ENCODE measurements at places on chromosomes 12 and 14.

GRCh38 chr14:57749267-57749666 lies 116.6 kb downstream of the SLC35F4 start:
- DNase-seq: no peak

DNA sequence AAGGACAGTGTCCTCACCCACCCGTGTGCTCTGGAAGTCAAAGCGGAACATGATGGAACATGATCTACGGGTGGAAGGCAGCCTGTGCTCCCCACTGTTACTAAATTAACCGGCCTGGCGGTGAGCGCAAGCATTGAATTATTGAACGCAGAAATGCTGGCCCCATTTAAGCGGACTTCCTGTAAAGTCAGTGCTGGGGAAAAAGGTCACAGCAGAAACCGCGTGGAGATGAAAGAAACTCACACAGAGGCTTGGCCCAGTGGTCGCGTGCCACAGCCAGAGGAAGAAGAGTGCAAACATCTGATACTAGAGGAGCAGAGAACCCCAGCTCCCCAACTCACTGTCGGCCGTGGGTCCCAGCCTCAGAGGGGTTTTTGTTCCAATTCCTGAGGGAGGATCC lies 321.2 kb downstream of the ADGRD1 start:
- no peak for DNase-seq

GRCh38 chr14:28344381-28344780 lies 422.2 kb upstream of the FOXG1 start:
- DNase-seq: no peak

DNA sequence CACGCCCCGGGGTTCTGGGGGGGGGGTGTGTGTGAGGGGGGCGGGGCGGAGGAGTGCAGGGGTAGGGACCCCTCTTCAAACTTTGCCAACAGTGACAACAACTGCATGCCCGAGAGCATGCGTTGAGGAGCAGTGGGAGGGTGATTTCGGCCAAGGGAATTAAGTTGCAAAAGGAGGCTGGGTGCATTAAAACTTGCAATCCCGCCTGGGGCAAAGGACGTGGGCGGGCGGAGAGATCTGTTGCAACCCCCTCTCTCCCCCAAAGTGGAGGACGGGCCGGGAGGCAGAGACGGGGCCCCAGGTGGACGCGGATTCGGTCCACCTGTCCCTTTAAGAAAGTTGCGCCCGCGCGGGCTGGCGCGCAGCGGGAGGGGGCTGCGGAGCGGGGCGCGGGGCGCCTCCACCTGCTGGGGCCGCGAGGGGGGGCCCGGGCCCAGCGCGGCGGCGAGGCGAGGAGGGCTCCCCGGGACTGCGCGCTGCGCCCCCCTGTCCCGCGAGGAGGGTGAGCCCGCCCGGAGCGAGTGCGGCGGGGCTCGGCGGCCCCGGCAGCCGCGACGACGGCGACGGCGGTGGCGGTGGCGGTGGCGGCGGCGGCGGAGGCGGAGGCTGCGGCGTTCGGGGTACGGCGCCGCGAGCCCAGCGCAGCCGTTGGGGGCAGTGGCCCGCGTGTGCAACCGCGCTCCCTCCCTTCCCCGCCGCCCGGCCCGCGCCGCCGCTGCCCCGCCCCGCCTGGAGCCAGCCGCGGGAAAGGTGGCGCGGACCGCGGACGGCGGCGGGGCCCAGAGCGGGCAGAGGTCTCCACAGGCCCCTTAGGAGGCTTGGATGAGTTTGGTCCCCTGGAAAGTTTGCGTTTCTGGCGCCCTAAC lies 530 bp upstream of the FOXN4 start:
- no peak for DNase-seq

DNA sequence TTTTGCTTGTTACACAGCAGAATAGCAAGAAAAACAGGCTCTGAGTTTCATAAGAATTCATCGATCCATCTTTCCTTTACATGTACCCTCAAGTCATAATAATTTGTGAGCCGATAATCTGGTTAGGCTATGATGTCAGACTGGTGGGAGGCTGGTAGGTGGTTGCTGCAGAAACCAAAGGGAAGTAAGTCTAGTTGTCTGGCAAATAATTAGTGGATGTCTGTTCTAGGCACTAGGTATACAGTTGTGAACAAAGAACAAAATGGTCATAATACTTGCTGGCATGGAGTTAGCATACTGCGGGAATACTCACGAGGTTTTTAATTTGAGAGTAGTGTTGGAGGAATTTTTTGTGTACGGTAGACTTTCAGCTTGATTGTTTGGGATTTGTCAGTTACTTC lies 8.8 kb downstream of the SUSD6 start:
- no peak for DNase-seq

GRCh38 chr12:6528539-6529235 lies 5.6 kb upstream of the GAPDH start:
- no peak for DNase-seq

GRCh38 chr14:42565556-42565955 lies 958.9 kb downstream of the LRFN5 start:
- DNase-seq: no peak

DNA sequence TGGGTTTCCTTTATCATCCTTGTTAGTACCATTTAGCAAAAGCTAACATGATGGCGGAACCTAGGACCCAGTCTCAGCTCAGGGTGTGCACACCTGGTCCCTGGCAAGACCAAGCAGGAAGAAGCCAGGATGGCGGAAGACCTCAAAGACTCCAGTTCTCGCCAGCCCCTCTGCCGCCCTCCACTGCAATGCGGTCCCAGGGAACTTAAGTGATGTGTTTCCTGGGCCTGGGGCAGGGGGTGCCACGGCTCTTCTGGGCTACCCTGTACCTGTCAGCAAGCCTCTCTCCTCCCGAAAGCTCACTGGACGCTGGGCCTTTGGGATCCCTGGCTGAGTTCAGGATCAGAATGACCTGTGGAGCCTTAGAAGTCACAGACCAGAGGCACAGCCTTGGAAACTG lies 71.3 kb downstream of the FBXL14 start:
- no peak for DNase-seq

DNA sequence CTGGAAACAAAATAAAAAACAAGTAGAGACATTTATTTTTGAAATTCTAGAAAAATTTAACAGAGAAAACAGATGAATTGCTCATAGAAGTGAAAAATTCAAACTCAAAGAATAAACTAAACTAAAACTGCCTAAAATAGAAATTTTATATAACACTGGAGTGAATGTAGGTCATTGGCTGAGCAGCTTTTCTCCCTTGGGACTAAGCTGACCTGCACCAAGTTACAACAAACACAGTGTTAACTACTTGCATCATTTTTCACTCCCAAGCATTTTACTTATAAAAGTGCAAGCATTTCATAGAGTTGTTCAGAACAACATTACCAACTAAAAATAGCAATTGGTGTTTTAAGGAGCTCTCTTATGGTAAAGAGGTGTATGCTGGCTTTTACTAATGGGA lies 298.1 kb downstream of the MED13L start:
- DNase-seq: no peak

- no peak for DNase-seq
These were observed 242.5 kb downstream of the ADGRD1 start for GRCh38 chr12:131196220-131196619.

- no peak for DNase-seq
These were observed 99.4 kb upstream of the PARP11 start for GRCh38 chr12:3972576-3972975.

GRCh38 chr12:13154831-13155230 lies 41.7 kb upstream of the EMP1 start:
- no peak for DNase-seq

DNA sequence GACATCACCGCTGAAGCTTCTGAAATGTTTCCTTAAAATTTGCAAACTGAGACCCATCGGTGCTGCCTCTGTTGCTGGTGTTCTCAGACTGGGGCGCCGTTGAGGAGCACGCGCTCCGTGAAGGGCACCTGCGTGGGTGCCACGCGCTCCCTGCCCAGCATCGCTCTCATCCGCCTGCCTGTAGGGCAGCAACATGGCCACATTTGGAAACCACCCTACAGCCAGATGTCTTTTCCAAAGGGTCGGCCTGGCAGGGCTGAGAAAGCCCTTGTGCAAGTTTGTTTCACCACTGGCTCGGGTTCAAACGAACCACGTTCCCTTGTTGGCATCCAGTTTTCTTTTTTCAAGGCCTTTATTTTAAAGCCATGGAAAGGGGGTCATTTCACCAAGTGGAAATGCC lies 13.9 kb downstream of the ADGRD1 start:
- DNase-seq: peak; percentile 56

DNA sequence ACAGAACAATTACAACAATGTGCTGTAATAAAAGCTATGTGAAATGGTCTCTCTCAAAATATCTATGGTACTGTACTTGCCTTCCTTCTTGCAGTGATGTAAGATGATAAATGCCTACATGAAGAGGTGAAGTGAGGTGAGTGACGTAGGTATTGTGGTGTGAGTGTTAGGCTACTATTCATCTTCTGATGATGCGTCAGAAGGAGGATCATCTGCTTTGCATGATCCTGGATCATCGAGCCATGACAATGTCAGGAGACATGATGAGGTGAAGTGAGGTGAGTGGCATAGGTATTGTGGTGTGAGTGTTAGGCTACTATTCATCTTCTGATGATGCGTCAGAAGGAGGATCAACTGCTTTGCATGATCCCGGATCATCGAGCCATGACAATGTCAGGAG lies 105.8 kb downstream of the KCNC2 start:
- no peak for DNase-seq

DNA sequence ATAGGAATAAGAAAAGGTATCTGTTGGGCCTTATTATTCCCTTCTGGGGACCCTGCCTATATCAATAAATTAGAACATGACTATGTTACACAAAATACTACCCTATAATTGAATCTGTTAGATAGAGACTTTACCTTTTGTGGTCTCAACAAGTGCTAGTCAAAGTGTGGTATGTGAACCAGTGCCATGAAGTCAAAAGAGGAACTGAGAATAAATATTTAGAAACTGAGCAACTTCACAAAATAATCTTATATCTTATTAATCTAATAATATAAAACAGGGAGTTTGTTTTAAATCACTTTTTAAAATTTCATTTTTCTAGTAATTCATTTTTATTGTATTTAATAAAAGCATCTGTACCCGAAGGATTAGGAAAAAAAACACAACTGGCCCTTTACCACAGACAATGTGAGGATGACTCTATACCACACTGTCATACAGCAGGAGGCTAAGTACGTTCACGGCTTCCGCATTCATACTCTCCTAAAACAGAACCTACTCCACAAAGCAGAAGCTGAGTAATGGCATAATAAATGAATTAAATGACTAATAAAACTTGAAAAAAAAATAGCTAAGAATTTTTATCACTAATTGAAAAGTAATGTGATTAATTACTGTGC lies 42.1 kb downstream of the SEC23A start:
- DNase-seq: no peak

- DNase-seq: no peak
These were observed 50.8 kb upstream of the CDKL1 start for GRCh38 chr14:50447461-50447860.

- no peak for DNase-seq
These were observed 306.6 kb upstream of the SOX5 start for GRCh38 chr12:24255920-24256665.

- DNase-seq: no peak
These were observed 32.3 kb downstream of the PTHLH start for GRCh38 chr12:27940245-27940644.

GRCh38 chr12:53101931-53102781 lies 1.1 kb upstream of the SOAT2 start:
- DNase-seq: peak; percentile 57

DNA sequence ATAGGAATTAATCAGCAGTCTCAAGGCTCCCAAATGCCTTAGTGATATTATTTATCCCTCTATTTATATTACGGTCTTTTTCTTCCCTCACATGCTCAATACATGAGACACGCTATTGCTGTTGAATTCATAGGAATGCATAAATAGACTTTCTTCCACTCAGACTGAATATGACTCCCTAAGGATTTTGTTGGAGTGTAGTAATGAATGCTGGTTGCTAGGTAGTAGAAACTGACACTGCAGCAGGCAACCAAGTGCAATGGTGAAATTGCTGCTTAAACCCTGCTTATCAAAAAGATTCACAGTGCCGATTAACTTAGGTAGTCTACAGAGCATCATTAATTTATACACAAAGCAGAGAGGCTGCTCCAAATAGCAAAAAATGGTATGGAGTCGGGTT lies 168.2 kb downstream of the KCNC2 start:
- no peak for DNase-seq

DNA sequence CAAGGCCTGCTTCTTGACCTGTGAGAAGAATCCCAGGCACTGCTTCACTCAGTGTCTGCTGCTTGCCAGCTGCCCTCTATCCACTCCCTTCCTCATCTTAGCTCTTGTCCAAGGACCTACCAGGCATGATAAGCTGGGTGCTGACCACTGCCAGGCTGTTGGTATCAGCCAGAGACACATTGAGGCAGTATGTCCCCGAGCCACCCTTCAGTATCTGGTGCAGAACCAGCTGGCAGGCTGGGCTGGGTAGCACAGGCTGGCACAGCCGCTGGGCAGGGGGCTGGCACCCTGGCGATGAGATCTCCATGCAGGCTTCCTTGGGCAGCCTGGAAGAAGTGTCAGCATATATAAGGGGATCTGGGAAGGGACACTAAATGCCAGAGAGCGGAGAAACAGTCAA lies 10.5 kb downstream of the PMEL start:
- DNase-seq: no peak

- no peak for DNase-seq
These were observed 13.4 kb downstream of the FUT8 start for GRCh38 chr14:65425885-65426284.

DNA sequence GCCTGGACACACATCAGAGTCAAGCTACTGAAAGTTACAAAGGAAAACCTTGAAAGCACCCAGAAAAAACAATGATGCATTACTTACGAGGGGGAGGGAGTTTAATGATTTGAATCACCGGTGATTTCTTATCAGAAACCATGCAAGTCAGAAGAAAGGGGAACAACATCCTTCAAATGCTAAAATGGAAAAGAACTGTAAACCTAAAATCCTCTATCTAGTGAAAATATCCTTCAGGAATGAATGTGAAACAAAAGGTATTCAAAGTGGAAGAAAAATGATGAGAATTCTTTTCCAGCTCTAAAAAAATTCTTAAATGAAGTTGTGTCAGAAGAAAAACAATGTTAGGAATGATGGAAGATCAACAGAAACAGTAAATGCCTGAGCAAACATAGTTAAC lies 16.8 kb downstream of the SCAF11 start:
- no peak for DNase-seq

GRCh38 chr12:67539946-67540345 lies 108.6 kb upstream of the DYRK2 start:
- DNase-seq: no peak

DNA sequence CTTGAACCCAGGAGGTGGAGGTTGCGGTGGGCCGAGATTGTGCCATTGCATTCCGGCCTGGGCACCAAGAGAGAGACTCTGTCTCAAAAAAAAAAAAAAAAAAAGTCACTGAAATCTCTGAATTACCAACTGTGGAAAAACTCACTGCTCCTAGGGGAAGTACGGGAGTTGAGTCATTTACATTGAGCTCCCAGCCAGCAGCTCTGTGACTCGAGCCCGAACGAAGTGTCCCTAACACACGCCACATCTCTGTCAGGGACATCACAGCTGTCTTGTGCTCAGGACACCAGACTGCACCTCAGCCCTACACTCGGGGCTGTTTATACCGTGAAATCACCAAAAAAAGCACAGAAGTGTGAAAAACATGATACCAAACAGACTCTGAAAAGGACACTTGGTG lies 21.1 kb downstream of the ATP6V0A2 start:
- DNase-seq: no peak

- DNase-seq: no peak
These were observed 96.5 kb downstream of the DUSP16 start for GRCh38 chr12:12466157-12466556.

Data from sigmoid colon (tissue), 7 donors.